Activated naive CD8-positive, alpha-beta T cell treated with anti-CD3 and anti-CD28 coated beads for 36 hours (primary cell): ENCODE measurements at places on chromosomes 3 and 15. TPM values are rescaled to one million over a fixed set of nuclear protein-coding genes. Genes with fewer than 3 reads are reported as not detected.

GRCh38 chr3:82938821-82939328 is 1177.4 kb upstream of the GBE1 start:
- no peak for DNase-seq

GRCh38 chr3:27193056-27193455 is 176.1 kb downstream of the NEK10 start:
- DNase-seq, result no peak

Gene RBP2
- total RNA-seq, result not detected

Gene SEMA3F
- total RNA-seq, result 0.28 TPM

GRCh38 chr3:45664578-45664977 is 24.6 kb upstream of the SACM1L start:
- peak; percentile 78 for DNase-seq

DNA sequence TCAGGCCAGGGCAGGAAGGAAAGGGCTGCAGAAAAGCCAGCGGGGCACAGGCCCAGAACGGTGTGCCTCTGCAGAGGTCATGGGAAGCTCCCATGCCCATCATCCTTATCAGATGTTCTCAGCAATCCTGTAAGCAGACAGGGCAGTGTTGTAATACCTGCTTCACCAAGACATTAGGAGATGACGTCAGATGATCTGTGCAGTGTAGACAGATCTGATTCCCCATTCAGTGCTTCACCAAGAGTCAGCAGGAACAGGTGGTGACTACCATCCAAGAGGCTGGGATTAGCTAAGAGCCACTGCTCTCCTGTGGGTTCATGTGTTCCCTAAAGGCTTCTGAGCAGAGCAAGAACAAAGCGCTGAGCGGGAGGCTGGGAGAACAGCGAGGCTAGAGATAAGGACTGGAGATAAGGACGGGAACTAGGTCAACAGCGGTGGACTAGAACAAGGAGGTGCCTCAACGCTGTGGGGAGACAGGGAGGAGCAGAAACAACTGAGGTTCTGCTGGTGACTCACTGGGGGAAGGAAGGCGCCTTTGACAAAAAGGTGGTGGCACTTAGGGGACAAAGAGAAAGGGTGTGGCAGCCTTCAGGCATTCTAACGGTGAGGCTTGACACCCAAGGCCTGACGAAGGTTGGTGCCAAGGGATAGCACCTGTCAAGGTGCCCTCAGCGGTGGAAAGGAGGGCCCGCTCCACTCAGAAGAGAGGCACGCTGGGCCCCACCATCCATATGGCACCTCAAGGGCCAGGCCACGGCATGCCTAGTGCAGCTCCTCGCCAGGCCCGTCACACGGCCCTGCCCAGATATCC is 28.4 kb downstream of the CCDC12 start:
- DNase-seq, result peak; percentile 45

GRCh38 chr15:79978655-79979514 is 7.9 kb upstream of the BCL2A1 start:
- no peak for DNase-seq
